AG09309 (cell line): ENCODE measurements at places on chromosomes 6 and 20.

GRCh38 chr20:25547999-25548398 lies 37.3 kb downstream of the NINL start:
- DNase-seq: no peak

DNA sequence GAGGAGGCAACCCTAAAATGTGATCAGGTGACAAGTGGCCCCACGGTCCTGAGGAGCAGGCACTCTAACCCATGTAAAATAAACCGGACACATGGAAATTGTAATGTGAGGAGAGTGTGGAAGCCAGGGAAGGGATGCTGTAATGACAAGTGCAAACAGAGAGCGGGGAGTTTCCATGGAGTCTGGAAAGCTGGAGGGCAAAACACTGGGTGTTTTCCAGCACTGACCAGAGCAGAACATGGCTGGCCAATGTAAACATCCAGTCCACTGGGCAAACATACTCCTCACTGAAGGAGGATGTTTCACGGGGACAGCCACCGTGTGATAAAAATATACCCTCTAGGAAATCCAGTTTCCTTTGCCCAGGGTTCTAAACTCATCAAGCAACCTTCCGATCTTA lies 219.0 kb upstream of the JARID2 start:
- DNase-seq: no peak

DNA sequence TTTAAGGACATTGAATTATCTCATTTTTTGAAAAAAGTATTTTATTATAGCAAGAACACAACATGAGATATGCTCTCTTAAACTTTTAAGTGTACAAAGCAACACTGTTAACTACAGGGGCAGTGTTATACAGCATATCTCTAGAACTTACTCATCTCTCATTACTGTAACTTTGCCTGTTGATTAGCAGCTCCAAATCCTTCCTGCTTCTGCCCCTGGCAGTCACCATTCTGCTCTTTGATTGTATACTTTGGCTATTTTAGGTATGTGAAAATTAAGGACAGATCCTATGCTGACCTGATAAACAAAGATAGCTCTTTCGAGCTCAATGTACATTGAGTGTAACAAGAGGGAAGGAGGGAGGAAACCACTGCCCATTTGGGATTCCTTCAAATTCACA lies 1349.8 kb upstream of the GJE1 start:
- DNase-seq: no peak

DNA sequence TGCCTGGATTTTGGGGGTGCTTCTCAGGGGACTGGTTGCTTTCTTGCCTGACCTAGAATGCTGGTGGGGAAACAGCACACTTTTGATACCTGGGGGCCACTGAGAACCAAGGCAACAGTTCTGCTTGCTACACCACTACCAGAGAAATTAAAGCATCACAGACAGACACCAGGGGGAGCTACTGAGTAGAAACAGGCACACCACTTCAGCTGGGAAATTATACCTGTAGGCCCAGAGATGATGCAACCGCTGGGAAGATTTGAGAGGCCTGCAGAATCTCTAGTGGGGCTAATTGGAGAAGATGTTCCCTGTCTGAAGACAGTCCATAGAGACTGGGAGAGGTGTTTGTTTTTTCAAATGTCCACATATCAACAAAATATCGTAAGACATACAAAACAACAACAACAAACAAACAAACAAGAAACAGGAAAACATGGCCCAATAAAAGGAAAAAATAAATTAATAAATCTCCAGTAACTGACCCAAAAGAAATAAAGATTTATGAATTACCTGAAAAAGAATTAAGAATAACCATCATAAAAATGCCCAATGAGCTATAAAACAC lies 129.4 kb upstream of the RIN2 start:
- peak; percentile 16 for DNase-seq

- no peak for DNase-seq
Observed at GRCh38 chr6:26392932-26393636, 9.0 kb upstream of the BTN3A1 start.

DNA sequence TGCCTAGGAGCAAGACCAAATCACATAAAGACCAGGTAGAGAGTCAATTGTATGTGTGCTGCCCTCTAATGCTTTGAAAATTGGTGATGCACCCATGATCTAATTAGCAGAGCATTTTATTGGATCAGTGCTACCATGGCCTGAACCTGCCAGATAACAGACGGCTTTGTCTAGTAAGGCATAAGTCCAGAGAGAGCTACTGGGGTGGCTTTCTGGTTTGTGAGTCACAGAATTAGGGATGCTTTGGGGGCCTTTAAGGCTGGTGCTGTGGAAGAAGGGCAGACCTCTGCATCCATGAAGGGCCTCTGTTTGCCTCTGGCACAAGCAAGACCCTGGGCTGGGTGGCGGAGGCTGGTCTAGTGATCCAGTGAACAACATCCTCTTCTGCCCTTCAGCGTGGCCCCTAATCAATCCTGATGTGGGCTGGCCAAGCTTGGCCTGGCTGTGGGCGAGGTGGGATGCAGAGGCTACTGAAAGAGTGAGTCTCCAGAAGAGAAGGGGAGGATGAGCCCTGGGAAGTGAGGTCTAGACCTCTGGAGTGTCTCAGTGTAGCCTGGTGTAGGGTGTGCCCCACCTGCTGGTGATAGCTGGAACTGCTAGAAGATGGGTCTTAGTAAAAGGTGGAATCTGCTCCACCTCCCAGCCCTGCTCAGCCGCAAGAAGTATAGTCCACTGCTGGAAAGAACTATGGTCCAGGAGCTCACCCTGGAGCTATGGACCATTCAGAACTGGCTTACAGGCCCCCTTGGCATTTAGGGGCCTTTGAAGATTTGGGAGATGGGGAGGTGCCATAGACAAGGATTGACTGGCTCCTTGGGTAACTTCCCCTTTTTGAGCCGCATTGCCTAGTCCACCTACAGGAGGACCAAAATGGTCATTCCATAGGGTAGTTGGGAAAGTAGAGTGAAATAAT lies 36.7 kb upstream of the AAR2 start:
- DNase-seq: peak; percentile 38

DNA sequence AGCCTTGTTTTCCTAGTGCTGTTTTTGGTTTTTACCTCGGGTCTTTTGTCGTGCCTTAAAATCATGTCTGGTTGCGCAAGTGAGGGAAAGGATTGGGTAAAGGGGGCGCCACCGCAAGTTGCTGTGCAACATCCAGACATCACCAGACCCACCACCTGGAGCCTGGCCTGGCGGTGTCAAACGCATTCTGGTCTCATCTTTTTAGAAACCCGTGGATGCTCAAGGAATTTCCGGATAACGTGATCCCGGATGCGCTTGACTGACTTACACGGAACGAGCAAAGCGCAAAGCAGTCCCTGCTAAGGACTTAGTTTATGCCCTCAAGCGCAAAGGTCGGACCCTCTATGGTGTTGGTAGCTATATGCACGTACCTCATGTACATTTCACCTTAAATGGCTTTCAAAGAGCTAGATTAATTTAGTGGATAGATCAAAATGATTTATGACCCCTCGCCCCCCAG lies 105.2 kb downstream of the OR2B2 start:
- no peak for DNase-seq
